ENCODE measurements at places on chromosomes 7 and 10.
A peak's percentile ranks its signal among the peaks of the same experiment; 100 is the strongest.

- no peak for DNase-seq
Observed at GRCh38 chr7:85483177-85483576, 296.3 kb upstream of the SEMA3D start.

DNA sequence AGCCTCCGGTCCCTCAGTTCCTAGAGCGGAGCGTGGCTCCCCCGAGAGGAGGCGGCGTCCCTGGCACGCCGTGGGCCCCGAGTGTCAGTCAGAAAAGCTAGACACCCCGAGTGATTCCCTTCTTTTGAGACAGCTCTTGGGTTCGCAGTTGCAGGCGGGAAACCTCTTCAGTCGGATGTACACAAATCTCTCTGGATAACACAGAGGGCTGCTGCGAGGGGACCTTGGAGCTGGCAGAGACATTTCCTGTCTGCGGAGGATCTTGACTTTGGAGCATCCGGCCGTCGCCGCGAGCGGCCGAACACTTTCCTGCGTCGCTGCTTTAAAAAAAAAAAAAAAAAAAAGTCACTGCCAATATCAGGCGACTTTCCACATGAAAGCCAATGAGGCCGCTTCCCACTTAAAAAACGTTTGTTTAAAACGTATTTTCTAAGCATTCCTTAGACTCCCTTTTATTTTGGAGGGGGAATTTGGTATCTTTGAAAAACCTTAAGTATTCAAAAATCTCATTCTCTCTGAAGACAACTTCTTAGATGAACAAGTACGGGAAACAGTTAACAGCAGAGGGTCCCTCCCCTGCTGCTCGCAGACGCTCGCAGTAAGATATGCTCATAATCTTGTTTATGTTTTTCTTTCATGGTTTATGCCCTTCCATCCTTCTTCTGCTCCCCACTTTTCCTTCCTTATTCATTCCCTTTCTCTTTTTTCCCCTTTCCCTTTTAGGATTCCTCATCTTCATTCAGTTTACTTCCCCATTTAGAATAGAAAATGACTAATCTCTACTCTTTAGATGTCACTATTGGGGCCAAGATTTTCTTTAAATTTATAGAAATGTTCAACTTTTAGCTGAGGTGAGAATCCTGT, 10.0 kb downstream of the HHEX start:
- DNase-seq, result no peak

DNA sequence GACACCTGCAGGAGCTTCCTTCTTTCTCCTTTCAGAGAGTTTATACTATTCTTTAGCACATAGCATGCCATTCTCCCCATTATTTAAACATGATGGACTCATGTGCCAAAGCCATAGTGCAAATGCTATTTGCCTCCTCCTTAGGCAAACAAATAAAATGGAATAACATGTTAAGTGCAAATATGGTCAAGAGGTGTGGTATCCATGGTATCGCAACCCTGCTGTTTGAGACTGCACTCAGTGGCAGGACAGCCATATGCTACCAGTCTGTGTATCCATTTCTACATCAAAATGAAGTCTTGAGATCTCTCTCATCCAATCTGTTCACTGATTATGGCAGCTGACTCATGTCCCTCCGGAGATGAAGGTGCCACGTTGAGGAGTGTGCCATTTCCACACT, 22.8 kb downstream of the HEPACAM2 start:
- no peak for DNase-seq

- DNase-seq, result no peak
Observed at GRCh38 chr10:35606430-35606829, 1.3 kb downstream of the GJD4 start.

- no peak for DNase-seq
Observed at GRCh38 chr10:86981716-86982115, 13.4 kb downstream of the ADIRF start.

DNA sequence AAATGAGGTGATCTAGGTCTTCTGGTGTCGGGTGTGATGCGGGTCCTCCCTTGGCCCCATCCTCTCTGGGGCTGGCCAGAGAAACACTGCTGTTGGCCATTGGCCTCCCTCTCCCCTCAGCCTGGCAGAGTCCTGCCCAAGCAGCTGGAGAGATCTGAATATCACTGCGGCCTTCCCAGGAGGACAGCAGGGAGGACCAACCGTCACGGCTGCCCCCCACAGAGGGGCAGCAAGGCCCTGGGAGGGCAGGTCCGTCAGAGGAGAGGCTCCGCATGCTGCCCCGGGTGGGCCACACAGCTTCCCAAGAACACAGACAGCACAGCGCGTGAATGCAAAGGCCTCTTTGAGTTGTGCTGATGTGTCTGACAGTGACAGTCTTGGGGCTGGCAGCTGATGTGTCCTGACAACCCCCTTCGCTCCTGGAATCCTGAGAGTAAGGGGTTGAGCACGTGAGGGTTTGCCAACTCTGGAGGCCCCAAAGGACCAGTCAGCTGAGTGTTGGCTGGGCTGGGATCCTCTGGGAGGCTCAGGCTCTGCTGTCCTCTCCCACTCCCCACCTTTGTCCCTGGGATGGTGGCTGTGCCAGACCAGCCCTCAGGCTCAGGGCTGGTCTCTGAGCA, 132.5 kb upstream of the UNC5B start:
- DNase-seq, result no peak

DNA sequence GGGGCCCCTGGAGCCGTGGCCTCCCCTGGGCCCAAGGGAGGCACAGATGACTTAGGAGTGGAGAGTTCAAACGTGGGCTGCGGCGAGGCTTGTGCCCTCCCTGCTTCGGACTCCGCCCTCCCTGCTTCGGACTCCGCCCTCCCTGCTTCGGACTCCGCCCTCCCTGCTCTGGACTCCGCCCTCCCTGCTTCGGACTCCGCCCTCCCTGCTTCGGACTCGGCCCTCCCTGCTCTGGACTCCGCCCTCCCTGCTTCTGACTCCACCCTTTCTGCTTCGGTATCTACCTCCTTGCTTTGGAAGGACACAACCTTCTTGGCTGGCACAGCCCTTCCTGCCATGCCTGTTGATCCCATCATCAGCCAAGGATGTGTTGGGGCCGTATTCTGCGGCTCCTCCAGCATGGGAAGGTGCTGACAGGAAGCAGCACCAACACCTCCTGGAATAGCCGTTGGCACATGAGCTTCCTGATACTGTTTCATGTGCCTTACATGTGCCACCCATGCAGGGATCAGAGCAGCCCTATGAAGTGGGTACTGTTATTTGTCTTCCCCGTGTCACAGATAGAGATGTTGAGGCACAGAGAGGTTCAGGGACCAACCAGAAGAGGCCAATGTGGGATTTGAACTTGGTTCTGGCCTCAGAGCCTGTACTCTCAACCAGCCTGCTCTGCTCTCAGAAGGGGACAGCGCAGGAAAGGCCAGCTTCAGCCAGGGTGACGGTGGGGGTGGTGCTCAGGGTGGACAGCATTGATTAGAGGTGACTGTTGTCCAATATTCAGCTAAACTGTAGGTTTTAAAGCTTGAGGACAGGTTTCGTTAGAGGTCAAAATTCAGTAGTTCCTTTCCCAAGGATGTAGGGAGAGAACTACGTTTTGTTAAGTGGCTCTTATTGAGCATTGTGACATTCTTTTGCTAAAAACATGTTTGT, 114.5 kb downstream of the NKX6-2 start:
- DNase-seq, result no peak

- no peak for DNase-seq
Observed at GRCh38 chr10:68957284-68957615, 1.3 kb downstream of the DDX21 start.

DNA sequence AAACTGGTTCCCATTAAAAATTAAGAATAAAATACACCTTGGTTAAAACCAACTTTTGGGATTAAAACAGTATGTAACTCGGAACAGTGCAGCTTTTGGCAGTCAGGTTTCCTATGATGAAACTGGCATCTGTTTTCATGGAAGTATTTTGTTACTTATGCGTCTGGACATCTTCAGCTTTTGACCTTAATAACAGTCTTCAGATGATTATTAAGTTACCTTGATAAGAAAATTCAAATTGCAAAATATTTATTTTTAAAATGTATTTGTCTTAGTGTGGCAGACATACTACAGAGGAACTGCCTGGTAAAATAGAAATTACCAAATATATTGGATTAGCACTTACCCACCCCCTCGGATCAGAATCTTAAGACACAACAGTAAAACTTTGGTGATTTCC, 100.0 kb downstream of the ITGB8 start:
- DNase-seq, result no peak

DNA sequence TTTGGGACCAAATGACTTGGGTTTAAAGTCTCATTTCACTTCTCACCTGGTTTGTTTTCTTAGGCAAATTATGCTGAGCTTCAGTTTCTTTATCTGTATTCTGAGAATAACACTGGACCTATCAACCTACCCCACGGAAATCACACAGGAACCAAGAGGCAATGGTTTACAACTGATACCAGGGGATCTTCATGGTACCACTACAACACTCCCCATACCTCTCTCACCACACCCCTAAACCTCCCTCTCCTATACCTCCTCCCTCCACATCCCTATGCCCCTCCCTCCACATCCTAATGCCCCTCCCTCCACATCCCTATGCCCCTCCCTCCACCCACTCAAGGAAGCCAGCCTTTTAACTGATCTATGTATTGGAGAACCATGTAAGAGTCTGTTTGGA, 9.9 kb downstream of the FAM204A start:
- DNase-seq, result no peak

GRCh38 chr7:76318488-76319353, 16.2 kb downstream of the HSPB1 start:
- DNase-seq, result peak; percentile 52

DNA sequence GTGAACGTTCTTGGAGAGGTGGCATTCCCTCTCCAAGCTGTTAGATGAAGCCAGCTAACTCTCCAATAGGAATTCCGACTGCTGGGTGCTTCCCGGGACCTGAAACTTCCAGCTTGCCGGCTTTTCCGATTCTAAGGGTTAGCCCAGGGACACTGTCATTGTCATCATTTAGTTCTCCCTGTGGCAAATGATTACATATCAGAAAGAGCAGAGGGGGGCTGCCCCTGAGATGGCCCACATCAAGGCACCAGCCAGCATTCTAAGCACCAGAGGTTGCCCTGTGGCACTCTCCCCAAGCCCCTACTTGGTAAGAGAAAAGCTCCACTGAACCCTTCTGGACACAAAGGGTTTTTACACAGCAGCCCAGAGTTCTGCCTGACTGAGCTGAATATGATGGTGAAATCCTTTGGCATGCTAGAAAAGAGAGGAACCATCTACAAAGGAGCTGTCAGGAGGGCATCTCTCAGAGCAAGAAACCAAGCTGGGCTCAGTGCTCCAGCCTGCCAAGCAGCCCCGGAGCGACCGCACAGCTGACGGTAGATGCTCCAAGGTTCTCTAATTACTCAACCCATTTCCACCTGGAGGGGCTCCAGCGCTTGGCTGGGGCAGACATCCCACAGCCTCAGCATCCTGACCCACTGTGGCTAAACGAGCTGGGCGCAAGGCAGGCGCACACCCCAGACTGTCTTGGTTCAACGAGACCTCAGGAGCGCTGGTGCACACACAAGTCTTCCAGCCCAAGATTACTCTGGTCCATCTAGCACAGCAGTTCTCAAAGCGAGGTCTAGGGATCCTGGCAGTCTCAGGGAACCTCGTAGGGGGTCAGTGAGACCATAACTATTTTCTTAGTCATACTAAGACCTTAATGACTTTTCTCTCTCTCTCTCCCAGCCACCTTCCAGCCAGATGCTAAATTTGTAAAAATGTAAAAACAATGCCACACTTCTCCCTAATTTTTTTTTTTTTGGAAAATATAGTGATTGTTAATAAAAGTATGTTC, 160.5 kb downstream of the GFRA1 start:
- DNase-seq, result no peak

DNA sequence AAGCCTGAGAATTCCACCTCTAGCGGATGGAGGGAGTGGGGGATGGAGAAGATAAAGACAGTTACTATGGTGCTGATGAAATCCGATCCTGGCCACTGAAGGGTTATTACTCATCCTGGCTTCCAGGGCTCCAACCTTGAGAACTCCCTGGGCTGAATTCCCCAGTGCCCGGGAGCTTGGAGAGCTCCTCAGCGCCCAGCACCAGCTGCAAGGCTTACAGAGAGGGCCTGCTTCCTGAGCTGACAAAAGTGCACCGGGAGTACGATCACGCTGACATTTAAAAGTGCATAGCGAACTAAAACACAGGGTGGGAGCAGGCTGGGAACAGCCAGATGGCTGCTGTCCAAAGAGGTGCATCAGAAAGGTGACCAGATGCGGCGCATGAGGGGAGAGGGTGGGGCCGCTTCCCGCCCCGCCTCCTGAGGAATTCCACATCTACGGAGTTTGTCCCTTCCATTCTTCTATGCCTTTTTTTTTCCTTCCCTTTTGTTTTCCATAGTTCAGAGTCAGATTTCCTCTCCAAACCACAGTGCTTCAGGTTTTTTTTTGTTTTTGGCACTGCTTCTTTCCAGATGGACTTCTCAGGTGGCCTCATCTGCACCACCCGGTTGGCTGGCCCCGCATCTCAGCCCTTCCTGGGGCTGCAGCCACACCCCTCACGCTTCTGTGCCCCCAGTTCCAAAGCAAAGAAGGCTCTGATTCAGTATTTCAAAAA, 62.4 kb upstream of the MKRN1 start:
- peak; percentile 90 for DNase-seq

DNA sequence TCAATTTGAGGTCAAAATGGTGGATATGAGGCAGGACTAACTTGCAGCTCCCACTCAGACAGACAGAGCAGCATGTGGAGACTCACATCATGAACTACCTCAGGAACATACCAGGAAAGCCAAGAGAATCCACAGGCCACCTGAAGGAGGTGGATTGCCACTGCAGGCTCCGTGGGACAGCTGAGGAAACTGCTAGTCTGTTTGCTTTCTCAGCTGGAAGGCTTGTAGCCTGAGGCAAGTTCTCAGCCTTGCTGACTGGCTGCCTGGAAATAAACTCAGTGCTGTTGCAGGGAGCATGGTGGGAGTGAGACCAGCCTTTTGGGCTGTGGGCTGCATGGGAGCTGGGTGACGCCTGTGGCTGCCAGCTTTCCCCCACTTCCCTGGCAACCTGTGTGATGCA, 202.9 kb downstream of the ZNF248 start:
- no peak for DNase-seq

- DNase-seq, result no peak
Observed at GRCh38 chr10:83990126-83990525, 149.2 kb upstream of the GHITM start.

GRCh38 chr7:139423091-139423490, 60.4 kb downstream of the KLRG2 start:
- DNase-seq, result no peak

DNA sequence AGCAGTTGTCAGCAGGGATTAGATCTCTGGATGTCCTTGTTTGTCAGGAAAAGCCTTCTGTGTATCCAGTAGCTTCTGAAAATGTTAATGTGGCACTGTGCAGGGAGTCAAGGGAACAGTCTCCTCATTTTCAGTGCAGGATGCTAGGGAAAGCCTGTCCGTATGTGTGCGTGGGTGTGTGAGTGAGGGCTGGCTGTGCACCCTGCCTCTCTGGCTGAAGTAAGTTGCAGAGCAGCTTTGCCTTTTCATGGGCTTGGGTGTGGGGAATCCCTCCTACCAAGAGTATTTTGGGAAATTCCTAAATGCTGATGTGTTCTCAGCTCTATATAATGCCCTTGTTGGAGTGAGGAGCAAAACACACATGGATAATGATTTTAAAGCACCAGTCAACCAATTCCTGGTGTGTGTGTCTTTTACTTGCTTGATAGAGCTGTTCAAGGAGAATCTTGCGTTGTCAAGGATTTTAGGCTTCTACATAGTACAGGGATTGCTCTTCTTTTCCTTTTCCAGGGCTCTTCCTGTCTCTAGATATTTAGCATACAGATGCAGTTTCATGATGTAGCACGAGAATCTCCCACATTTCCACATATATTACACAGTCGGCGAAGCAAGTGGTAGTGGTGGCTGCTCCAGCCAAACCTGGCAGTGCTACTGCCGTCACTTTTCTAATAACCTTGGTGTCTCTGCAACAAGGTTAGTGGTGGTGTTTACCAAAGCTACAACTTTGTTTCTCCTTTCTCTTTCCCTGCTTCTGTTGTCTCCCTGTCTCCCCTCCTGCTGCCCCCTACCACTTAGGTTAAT, 92.8 kb downstream of the MCU start:
- no peak for DNase-seq
